ENCODE measurements at places on chromosomes 7 and 10.

DNA sequence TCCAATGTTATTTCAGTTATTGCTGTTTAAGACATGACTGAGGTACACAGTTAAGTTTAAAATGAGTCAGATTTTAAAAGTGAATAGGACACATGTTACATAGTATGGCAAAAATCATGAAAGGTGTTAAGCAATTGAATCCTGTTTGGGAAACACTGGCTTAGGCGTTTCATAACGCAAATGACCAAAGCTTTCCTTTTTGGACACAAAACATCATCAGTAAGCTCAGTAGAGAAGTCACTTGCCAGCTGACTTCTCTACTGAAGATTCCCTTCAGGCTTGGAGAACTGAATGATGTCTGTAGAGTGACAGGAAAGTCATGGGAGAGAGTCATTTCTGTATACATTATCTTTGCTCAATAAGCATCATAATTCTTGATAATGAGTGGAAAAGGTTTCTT, 64.4 kb upstream of the RSBN1L start:
- no peak for DNase-seq

DNA sequence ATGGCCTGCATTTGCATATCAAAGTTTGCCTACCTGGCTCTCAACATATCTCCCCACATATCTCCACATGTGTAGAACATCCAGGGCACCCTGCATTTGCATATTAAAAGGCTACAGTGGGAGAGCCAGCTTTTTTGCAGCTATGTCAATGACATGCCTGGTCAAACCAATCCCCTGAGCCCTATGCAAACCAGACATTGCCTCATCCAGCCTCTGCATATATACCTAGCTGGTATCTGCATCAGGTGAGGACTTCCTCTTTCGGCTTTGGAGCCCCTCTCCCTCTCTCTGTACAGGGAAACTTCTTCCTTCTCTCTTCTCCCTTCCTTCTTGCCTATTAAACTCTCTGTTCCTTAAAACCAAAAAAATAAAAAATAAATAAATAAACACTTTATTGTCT, 142.7 kb upstream of the STEAP4 start:
- DNase-seq, result no peak

- no peak for DNase-seq
Measured at GRCh38 chr7:25805027-25805687, 346.8 kb upstream of the NFE2L3 start.

DNA sequence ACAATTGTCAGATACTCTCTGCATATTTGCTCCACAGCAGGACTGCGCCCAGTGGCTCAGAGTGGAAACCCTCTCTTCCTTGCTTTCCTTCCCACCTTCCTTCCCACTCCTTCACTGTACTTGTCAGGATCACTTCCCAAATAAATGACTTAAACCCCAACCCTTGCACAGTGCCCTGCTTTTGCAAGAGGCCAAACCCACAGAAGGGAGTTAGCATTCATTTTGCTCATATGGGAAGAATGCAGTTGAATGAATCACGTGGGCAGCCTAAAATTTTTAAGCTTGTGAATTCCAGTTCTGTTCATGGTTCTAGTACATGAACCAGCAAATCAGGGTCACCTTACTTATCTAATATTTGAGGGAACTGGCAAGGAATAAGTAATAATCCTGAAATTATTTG, 47.7 kb upstream of the SFMBT2 start:
- no peak for DNase-seq

DNA sequence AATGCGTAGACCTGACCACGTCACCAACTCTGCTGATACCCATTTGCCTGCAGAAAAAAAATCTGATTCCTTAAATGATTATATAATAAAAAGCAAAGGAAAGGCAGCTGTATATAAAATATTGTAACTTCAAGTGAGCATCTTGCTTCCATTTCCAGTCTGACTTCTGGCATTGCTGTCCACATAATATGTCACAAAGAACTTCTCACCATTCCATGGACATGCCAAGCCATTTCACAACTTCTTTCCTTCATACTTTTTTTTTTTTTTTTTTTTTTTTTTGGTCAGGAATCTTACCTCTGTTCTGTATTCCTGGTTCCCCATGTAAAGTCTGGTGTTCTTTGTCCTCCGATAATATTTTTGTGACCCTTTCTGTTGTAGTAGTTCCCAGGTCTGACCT, 165.5 kb downstream of the SND1 start:
- no peak for DNase-seq

DNA sequence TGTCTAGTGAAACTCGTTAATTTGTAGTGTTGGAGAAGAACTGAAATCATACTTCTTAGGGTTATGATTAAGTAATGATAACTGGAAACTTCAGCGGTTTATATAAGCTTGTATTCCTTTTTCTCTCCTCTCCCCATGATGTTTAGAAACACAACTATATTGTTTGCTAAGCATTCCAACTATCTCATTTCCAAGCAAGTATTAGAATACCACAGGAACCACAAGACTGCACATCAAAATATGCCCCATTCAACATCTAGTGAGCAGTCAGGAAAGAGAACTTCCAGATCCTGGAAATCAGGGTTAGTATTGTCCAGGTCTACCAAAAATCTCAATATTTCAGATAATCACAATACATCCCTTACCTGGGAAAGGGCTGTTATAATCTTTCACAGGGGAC, 187.6 kb downstream of the CFTR start:
- DNase-seq, result no peak

DNA sequence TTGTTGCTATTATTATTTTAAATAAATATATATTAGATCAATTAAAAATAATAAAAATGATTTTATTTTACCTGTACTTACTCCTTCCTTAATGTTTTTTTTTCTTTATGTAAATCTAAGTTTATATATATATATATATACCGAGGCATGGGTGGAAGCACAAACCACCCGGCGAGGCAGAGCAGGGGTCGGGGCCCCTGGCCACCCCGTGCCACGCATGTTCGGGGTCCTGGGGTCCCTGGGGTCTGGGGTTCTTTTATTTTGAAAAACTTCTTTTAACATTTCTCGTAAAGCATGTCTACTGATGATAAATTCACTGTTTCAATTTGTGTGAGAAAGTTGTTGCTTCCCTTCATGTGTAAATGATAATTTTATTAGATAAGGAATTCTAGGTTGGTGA, 976.1 kb downstream of the REEP3 start:
- no peak for DNase-seq

DNA sequence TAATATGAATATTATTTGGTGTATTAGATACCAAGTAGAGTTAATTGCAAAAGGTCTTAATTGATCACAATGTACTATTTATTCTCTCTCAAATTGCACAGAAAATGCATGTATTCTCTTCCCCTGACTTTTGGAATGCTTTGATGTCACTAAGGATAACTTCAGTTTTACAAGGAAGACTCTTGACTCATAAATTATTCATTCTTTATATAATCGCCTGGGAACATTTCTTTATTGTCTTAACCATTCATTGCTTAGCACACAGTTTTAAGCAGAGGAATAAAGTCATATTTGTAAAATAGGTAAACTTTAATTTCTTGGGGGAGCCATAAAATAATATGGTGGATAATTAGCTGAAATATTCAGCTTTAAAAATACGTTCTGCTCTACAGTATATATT, 306.0 kb upstream of the TMEM229A start:
- no peak for DNase-seq

- DNase-seq, result no peak
Measured at GRCh38 chr7:156735851-156736250, 95.3 kb downstream of the RNF32 start.

- DNase-seq, result no peak
Measured at GRCh38 chr7:101435461-101436220, 73.0 kb downstream of the COL26A1 start.

DNA sequence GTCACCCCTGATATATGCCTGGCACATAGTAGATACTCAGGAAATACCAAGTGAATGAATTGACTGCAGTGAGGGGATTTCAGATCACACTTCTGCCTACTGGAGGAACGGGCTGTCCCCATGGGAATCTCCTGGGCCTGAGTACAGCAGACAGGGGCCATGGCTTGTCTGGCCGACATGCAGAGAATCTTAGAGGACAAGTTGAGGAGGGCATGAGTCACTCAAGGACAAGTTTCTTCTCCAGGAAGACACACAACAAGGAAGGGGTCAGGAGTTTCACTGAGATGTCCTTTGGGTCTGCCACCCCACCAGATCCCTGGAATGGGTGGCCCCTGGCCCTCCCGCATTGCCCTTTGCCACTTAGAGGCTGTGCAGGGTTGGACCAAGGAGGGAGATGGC, 20.7 kb downstream of the PLPP4 start:
- DNase-seq, result no peak

DNA sequence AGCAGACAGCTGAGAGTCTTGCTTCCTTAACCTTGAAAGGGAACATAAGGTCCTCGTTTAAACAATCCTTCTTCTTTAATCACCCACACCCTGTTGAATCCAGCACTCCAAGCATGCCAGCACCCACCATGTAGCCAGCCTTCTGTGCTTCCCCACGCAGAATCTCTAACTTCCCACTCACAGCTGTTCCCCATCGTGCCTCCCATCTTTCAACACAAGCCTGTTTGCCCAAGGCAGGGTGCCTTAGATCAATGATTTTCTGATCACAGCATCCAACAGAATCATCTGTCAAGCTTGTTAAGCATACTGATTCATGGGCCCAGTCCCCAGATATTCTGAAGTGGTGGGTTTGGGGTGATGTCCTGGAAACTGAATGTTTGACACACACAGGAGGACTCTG, 530.8 kb downstream of the SH2D4B start:
- DNase-seq, result no peak

DNA sequence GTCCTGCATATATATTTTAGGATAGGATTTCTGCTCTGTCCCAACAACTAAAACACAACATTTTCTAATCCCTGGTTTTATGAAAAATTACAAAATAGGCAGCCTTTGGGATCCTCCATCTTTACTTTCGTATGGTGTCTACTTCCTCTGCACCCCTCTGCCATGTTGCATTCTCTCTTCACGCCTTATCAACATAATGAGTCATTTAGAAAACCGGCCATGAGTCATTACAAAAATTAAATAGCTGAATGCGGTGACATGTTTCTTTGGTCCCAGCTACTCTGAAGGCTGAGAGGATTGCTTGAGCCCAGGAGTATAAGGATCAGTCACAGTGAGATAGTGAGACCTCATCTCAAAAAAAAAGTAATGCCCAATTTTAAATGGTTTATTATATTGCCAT, 148.1 kb upstream of the CELF2 start:
- no peak for DNase-seq

GRCh38 chr7:95772771-95773581, 622 bp downstream of the DYNC1I1 start:
- no peak for DNase-seq

- no peak for DNase-seq
Measured at GRCh38 chr7:44272456-44272855, 52.9 kb downstream of the CAMK2B start.

DNA sequence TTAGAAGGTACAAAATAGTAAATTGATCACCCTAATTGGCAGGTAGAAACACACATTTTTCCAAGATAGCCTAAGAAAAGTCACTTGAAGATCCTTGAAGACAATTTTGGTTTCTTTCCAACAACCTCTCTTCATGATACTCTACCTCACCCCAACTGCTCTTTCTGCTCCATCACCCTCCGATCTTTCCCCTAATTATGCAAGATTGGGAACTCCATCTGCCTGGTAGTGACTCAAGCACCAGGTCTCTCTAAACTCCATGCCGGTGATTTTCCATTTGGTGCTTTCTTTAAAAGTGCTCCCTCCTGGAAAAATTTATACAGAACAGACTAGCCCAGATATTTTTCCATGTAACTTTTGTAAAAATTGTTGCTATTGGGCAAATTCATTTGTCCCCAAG, 1.1 kb upstream of the AKR1B1 start:
- DNase-seq, result no peak

DNA sequence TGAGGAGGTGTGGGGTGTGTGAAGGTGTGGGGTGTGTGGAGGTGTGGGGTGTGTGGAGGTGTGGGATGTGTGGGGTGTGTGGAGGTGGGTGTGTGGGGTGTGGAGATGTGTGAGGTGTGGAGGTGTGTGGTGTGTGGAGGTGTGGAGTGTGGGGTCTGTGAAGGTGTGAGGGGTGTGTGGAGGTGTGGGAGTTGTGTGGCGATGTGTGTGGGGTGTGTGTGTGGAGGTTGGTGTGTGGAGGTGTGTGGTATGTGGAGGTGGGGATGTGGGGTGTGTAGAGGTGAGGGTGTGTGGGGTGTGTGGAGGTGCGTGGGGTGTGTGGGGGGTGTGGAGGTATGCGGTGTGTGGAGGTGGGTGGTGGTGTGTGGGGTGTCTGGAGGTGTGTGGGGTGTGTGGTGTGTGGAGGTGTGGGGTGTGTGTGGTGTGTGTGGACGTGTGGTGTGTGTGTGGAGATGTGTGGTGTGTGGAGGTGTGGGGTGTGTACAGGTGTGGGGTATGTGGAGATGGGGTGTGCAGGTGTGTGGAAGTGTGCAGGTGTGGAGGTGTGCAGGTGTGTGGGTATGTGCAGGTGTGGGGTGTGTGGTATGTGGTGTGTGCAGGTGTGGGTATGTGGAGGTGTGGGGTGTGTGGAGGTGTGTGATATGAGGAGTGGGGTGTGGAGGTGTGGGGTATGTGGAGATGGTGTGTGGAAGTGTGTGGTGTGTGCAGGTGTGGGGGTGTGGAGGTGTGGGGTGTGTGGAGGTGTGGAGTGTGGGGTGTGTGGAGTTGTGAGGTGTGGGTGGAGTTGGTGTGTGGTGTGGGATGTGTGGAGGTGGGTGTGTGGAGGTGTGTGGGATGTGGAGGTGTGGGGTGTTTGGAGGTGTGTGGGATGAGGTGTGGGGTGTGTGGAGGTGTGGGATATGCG, 34.5 kb downstream of the SPDYE17 start:
- DNase-seq, result no peak

GRCh38 chr7:28093623-28094232, 86.9 kb downstream of the JAZF1 start:
- DNase-seq, result no peak

- DNase-seq, result no peak
Measured at GRCh38 chr7:99618726-99619125, 2.0 kb downstream of the ZSCAN25 start.

- DNase-seq, result no peak
Measured at GRCh38 chr7:22361795-22362194, 4.8 kb upstream of the RAPGEF5 start.

DNA sequence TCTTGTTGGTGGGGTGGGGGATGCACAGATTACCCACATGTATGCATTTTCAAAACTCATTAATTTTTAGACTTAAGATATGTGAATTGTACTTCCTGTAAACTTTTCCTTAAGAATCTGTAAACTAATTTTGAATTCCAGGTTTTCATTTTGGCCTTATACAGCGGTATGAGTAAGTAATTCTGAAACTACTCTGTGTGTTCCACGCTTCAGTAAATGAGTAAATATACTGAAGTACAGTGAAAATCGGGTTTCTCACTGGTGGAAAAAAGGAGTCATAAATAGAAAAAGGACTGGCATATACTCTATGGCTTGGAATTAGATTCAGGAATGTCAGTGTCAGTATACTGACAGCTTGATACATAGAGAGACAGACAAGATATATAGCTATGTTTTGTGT, 72.8 kb downstream of the CTTNBP2 start:
- DNase-seq, result no peak

DNA sequence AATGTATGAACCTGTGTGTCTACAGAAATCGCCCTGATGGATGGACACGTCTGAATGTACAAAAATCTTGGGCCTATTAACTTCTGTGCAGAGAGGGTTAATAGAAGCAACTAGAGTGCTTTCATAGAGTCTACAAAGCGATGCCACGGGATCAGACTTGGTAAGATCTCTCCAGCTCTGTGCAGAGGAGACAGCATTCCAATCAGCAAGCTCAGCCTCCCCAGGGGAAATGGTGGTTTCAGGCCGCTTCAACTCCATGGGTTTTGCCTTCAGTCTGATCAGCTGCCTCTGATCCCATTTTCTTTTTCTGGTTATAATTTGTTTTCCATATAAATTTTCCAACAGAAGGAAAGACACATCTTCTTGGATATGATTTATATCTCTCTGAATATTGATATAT, 35.1 kb upstream of the COBL start:
- no peak for DNase-seq
